ENCODE measurements at places on chromosomes 7 and 10.

- peak; percentile 61 for DNase-seq
These were observed 789.0 kb downstream of the PHTF2 start for GRCh38 chr7:78587443-78588044.

- DNase-seq = no peak
These were observed 53.9 kb downstream of the SHH start for GRCh38 chr7:155758348-155758747.

DNA sequence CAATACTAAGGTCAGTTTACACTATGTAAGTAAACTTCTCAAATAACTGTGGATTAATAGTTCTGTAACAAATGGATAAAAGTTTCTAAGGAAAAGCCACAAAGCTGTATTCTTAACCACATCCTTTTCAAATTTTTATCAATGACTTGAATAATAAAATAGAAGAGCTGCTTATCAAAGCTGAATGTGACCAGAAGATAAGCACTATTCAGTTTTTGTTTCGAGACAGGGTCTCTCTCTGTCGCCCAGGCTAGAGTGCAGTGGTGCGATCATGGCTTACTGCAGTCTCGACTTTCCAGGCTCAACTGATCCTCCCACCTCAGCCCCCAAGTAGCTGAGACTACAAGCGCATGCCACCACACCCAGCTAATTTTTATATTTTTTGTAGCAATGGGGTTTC lies 17.0 kb downstream of the UPF2 start:
- DNase-seq = no peak

DNA sequence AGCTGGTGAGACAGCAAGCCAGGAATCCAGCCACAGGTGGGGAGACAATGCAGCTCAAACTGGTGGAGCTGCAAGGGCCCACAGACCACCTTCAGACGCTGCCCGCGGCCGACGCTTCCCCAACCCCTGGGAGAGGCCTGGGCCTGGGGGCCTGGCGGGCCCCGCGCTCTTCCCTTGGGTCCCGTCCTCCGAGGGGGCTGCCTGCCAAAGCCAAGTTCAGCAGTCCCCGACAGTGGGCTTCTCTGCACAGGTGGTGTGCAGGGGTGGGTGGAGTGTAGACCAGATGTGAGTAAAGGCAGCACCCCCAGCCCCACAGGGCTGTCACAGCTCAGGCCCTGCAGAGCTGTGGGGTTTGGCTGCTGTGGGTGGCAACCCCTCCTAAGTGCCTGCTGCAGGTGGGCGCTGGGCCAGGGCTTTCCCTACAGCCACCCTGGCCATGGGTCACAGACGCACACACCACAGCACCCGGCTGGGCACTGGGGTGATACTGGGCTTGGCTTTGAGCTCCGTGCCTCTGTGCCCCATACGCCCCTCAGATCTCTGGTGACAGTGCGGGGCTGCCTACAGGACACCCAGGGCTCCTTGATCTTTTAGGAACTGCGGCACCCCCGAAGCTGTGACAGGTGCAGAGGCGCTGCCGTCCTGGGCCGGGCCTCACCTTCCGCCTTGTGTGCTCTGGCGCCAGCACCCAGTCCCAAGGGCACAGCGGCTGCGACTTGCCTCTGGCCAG lies 20.5 kb downstream of the BNIP3 start:
- no peak for DNase-seq

DNA sequence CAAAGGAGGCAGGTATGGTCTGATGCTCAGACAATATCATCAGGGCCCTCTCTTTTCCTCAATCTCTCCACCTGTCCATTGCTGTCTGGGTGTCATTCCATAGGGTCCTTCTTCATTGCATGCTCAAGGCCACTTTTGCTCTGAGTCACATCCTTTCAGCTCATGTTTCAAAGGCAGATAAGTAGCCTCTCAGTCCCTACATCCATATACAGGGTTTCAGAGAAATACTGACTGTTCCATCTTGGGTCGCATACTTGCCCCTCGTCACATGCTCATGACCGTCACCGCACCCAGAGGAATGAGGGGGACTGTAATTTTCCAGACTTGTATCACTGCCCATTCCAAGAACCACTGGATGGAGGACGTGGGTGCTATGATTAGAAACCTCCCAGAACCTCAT lies 93.4 kb downstream of the FAM107B start:
- DNase-seq = no peak

GRCh38 chr10:47397256-47397655 lies 13.2 kb upstream of the ZNF488 start:
- no peak for DNase-seq

DNA sequence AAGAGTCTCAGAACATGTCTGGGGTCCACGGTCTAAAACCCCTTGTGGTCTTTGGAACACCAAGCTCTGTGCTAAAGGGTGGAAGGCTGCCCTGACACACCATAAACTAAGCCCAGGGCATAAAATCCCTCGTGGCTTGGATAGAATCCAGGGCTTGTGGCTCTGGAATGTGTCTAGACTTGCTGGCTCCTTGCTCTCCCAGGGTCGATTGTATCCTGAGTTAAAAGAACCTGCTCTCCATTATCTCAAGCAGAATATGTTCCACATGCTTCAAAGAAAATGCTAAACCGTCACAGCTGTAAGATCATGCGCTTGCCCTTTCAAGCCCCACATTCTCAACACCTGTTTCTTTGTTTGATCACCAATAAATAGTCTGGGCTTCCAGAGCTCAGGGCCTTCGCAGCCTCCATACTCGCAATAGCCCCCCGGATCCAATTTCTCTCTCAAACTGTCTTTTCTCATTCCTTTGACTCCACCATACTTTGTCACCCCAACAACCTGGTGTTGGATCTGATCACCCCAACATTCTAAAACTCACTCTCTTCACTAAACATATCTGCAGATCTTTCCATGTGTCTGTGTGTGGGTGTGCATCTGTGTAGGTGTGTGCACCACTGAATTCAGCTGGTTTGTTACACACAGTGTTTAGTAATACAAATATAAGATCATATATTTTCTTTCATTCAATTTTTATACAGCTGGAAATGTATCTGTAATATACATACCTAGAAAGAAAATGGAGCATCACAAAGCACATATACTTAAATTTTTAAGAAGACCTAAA lies 238.5 kb downstream of the ZMYND11 start:
- peak; percentile 64 for DNase-seq

- no peak for DNase-seq
These were observed 166.2 kb downstream of the CHCHD3 start for GRCh38 chr7:132915647-132916046.

DNA sequence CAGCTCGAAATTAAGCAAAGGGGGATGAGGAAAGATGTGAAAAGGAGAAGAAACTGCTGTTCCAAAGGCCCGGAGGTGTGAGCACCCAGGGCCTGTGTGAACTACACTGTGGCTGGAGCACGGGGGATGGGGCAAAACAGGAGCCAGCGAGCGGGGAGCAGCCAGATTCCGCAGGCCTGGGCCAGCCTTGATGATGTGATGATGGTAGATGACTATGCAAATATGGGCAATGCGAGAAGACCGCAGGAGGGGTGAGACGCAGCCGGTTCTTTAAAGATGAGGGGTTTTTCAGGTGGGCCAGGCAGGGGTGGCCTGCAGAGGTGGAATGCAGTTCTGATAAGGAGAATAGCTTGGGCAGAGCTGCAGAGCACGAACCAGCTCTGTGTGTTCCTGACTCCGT lies 61.5 kb downstream of the LANCL2 start:
- no peak for DNase-seq

DNA sequence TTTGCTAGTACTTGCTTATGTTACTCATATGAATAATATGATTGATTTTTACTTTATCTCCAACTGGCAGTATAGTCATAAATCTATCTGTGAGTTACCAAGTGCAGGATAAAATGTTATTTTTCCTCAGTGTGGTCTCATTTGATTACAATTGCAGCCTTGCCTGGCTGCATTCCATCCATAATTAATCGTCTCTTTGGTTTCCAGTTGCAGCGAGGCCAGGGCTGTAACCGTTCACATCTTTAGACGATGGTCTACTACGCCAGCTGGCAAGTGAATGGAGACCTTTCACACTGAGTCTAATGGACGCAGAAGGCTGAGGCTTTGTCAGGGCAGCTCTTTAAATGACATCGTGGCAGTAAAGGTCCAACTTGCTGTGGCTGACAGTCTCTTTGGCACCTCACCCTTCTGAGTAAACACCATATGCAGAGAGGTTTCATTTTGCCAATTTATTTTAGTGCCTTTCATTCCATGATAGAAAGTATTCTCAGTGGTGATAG lies 84.0 kb downstream of the ARL4A start:
- peak; percentile 33 for DNase-seq

GRCh38 chr10:60513281-60513680 lies 123.6 kb upstream of the ANK3 start:
- DNase-seq = no peak

- no peak for DNase-seq
These were observed 196.4 kb upstream of the POM121L12 start for GRCh38 chr7:52838981-52839411.

DNA sequence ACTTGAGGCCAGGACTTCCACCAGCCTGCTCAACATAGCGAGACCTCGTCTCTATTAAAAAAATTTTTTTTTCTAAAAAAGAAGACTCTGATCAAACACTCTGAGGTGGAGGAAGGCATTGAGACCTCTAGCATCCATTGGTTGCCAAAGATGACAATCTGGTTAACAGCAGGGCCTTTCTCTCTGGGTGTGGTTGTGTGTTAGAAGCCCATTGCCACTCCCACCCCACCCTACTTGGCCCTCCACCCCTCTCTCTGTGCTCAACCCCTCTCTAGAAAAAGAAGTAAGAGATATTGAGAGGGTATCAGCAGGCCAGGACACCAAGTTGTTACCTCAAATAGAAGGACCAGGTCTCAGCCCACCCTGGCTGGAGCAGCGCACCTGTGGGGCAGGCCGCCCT lies 57.4 kb upstream of the MXI1 start:
- no peak for DNase-seq

Data from GM23248 (cell line).